Stimulated activated CD4-positive, alpha-beta T cell treated with anti-CD3 and anti-CD28 coated beads, Interleukin-2, amount 100 ng/mL, for 24 hours (primary cell): ENCODE measurements at places on chromosomes 6 and 20.
A peak's percentile ranks its signal among the peaks of the same experiment; 100 is the strongest.

GRCh38 chr6:74152096-74152675 is 456.2 kb downstream of the CD109 start:
- DNase-seq, result no peak

- no peak for DNase-seq
These were observed 143.2 kb upstream of the EPHA7 start for GRCh38 chr6:93562582-93562981.

DNA sequence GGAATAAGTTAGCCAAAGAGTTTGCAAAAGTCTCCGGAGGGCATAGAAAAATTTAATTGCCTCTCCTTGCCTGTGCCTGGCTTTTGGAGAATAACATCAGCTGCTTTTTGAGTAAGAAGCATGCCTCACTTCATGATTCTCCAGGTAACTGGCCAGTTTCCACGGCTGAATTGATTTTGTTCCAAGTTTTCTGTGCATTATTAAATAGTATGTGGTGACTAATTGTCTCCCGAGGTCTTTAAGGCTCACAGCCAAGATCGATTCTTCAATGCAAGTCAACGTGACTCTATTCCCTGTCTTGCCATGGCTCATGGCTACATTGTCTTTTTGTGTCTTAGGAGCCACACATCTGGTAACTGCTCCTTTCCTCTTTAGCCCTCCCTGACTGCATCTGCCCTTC is 54.2 kb downstream of the CNR1 start:
- no peak for DNase-seq

DNA sequence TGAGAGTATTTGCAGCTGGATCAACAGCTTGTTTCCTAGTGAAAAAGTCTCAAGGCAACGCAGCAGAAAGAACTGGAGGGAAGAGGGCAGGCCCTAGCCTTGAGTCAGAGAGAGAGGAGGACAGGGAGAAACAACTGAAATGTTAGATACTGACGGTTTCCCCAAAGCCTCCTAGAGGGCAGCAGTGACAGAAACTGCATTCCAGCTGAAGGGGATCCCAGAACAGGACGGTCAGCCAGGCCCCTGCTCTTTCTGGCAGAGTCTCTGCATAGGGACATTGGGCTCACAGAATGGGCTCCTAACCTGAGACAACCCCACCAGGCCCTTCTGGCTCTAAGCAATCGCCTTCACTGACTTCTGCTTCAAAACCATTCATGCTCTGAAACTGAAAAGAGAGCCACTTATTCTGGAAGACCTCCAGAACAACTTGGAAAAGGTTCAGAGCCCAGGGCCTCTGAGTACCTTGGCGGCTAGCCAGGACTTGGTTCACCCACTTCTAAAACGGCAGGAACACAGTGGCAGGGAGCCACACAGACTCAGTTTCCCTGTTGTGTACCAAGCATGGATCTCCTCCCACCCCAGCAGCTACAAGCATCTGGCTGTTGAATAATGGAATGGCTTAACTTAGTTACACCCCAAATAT is 72.9 kb downstream of the PSMB1 start:
- no peak for DNase-seq

DNA sequence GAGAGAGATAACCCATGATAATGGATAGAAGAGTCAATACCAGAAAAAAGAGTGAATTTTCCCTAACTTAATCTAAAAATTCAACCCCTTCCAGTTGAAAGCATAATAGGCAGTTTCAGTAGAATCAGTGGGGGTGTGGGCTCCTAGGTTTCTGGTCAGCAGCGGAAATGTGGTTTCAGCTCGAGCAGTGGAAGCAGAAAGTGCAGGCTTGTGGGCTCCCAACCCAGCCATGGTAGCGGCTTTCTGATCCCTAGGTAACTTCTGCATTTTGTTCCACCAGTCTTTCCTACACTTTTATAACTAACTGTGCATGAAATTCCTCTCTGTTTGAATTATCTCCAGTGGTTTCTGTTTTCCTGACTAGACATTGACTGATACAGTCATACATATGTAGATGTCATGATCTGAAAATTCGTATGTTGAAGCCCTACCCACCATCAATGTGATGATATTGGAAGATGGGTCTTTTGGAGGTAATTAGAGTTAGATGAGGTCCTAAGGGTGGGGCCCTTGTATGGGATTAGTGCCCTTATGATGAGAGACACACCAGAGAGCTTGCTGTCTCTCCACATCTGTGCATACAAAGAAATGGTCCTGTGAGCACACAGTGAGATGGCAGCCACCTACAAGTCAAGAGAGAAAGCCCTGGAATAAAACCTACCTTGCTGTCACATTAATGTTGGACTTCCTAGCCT is 6.5 kb upstream of the DDO start:
- no peak for DNase-seq

GRCh38 chr20:51162015-51162414 is 139.1 kb upstream of the KCNG1 start:
- no peak for DNase-seq

DNA sequence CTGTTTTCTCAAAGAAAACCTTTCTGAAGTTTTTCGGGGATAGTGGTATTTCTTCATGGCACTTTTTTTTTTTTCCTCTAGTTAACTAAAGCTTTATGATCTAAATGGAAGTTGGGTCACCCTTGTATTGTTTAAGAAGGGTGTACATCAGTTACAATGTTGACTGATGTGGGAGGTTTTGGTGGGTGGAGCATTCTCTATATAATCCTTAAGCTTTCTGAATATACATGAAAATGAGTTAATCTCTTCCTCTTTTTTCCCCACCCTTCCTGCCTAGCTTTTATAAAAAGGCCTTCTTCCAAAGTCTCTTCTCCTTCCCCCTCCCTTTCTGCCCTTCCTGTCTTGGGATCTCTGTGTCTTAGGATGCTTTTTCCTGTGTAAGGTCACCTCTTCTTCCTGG is 47.2 kb downstream of the DHX35 start:
- no peak for DNase-seq

DNA sequence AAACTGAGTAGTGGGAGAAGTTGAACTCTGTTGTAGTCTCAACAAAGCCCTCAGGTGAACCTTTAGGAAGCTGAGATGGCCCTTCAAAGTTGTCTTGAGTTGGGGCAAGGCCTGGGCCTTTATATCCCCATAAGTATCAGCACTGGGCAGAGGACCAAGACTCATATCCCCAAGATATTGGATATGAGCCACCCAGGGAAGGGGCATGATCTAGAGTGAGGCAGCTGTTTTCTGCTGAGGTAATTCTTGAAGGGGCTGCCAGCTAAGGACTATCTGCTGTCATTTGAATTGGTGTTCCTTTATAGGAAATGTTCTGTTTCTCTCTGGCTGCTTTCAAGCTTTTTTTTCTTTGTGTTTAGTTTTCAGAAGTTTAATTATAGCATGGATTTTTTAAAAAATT is 140.7 kb upstream of the FLRT3 start:
- no peak for DNase-seq

GRCh38 chr6:104256646-104257045 is 603.1 kb downstream of the HACE1 start:
- DNase-seq, result no peak

DNA sequence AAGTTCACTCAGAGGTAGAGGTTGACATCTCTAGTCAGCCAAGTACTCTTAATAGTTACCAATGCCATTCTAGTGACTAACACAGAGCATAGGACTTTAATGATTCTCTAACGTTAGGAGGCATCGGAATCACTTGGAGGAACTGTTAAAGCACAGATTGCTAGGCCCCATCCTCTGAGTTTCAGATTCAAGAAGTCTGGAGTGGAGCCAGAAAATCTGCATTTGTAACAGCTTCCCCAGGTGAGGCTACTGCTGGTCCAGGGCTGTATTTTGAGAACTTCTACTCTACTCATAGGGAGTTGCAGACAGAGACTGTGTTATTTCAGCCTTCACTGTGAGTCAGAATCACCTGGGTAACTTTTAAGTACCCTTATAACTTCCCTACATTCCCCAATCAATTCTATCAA is 5.7 kb downstream of the LMBRD1 start:
- DNase-seq, result no peak

GRCh38 chr6:123276546-123276980 is 280.5 kb downstream of the CLVS2 start:
- no peak for DNase-seq

DNA sequence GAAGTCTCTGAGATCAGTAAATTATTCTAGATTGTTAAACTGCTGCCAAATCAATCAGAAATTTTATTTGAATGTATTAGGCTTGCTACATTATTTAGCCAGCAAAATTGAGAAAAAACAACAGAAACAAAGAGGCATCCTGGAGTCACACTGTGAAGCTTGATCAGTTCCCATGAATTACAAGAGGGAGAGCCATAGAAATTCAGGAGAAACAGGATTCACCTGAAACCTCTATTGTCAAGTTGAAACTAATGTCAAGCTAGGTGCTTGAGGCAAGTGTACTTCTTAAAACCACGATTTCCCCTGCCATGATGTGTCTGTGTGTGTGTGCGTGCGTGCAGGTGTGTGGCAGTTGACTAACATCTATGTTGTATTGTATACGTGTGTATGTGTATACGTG is 439.1 kb upstream of the NOX3 start:
- no peak for DNase-seq

- DNase-seq, result peak; percentile 29
These were observed at the start of gene RSPO3 for GRCh38 chr6:127118298-127119101. Gene RSPO3 (plus strand): TSS chr6:127118671. CDS start chr6:127119193, 522 bp downstream.

DNA sequence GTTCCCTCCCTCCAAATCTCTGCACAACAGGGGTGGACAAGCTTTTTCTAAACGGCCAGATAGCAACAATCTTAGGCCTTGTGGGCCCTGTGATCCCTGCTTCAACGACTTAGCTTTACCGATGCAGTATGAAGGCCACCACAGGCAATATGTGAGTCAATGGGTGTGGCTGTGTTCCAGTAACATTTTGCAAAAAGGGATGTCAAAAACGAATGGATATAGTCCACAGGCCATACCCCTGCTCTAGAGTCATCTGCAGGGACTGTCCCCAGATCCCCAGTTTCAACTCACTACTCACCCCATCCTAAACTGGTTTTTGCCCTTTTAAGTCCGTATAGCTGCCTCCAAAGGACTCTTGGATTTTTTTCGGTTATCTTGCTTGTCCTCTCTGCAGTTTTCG is 34.4 kb downstream of the ECT2L start:
- no peak for DNase-seq

DNA sequence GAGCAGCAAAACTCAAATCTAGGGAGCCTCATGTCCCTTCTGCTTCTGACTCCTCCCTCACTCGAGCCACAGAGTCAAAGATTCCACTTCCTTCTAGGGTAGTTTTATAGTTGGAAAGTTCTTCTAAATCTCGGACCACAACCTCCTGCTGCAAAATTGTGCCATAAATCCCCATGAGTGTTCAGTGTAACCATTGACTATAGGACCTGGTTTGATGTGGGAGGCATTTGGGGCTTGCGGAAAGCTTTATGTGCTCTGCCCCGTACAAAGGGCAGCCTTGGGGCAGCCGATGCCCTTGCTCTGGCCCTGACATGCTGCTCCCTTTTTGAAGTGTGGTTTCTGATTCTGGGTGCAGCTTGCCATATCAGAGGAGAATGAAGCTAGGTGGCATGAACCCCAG is 43.6 kb upstream of the IER3 start:
- no peak for DNase-seq

DNA sequence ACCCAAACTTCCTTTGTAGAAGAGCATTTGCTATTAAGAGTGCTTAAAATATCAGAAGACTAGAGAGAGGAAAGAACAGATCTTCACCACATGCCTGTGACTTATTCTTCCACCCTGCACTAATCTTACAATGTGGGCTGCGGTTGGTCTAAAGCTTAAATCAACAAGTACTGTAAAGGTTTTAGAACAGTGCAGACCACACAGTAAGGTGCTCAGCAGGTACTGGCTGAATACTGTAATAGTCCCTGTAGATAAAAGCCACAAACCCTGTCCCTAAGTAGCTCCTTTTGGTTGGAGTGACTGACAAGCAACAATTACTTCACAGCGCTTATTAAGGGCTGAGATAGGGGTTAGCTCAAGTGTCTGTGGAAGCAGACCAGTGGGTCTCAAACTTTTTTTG is 972 bp upstream of the PHF3 start:
- DNase-seq, result no peak

GRCh38 chr20:59737073-59737666 is 132.8 kb downstream of the PHACTR3 start:
- DNase-seq, result no peak

DNA sequence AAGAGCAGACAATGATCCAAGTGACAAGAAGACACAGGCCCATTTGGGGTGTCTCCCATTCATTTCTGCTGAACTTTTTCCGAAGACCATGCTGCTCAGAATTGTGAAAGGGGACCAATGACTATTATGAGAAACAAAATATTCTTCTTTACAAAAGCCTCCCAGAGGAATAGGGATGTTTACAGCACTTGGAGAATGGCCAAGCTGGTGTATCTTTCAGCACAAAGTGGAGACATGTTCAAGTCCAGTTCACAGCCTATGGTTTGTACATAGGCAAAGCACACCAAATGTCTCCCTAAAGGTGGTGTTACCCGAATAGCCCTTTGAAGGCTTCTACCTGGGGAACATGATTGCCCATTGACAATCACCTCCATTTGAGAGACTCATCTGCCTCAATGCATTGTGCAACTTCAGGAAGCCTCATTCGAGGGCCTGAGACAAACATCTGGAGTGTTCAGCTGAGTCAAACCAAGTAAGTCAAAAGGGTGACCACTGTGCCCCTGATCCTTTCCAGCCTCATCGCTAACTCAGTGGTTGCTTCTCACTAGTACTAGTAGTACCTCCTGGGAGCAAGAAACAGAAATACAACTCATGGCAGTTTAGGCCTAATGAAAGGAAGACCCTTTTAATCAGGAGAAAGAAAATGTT is 451.0 kb upstream of the MARCKS start:
- no peak for DNase-seq

DNA sequence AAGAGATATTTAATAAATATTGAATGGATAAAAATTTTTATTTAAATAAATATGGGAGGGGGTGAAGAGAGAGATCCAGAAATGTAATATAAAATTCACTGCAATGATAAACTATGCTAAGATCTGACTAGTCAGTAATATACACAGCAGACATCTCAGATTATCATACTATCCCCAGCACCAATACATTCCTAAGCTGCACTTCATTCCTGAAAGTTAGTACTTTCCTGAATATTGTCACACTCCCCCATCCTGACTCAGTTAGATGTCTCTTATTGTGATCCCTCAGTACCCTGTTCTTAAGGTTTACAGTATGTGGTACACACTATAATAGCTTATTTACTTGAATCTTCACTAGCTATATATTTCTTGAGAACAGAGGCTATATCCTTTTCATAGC is 88.3 kb upstream of the KCNQ5 start:
- DNase-seq, result no peak

DNA sequence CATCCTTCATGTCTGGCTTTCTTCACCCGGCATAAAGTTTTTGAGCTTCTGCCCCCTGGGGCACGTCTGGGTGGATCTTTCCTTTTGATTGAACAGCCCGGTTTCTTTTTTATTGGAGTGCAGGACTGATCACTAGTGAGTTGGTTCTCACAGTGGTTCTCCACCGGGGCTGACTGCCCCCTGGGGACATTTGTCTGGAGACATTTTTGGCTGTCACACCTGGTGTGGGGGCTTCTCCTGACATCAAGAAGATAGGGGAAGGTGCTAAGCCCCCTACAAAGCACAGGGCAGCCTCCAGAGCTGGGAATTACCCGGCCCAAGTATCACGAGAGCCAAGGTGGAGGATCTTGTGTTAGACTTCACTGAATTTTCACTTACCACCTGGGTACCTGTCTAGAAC is 25.7 kb upstream of the IRF4 start:
- no peak for DNase-seq

GRCh38 chr6:82083646-82084045 is 163.9 kb downstream of the IBTK start:
- no peak for DNase-seq
